ENCODE measurements at places on chromosomes 1 and 21. TPM values are rescaled to one million over a fixed set of nuclear protein-coding genes. Genes with fewer than 3 reads are reported as not detected.

The AUNIP gene
- not detected for total RNA-seq

The SLC30A10 gene
- total RNA-seq = 31.9 TPM

DNA sequence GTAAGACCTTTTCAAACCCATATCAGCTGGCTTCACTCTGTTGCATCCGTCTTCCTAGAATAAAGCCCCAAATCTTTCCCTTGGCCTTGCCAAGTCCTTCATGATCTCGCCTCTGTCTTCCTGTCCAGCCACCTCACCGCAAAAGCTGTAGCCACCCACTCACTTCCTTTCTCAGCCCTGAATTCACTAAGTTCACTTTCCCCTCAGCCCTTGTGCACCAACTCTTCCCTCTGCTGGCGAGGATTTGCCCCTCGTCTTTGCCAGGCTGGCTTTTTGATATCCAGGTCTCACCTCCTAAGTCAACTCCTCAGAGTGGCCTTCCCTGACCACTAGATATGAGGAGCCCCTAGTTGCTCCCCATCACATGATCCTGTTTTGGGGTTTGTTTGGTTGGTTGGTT, 3.9 kb upstream of the COL16A1 start:
- peak; percentile 29 for DNase-seq

- DNase-seq = no peak
These were observed 50.5 kb upstream of the SLFNL1 start for GRCh38 chr1:41072051-41072450.

- DNase-seq = no peak
These were observed 3.0 kb downstream of the PRRC2C start for GRCh38 chr1:171488190-171488929.

The LCE2A gene
- not detected for total RNA-seq

The AIM2 gene
- total RNA-seq = 3.8 TPM

The ACAP3 gene
- 132 TPM for total RNA-seq

The RSPH1 gene
- 2.5 TPM for total RNA-seq
